ENCODE measurements at places on chromosomes 2 and 18. TPM values are rescaled to one million over a fixed set of nuclear protein-coding genes. Genes with fewer than 3 reads are reported as not detected.
A peak's percentile ranks its signal among the peaks of the same experiment; 100 is the strongest.

GRCh38 chr2:105903051-105903674, 158.5 kb downstream of the NCK2 start:
- DNase-seq: no peak

- no peak for DNase-seq
These were observed 20.4 kb upstream of the IMPA2 start for GRCh38 chr18:11960743-11961380.

GRCh38 chr2:20737505-20737904, 70.6 kb downstream of the GDF7 start:
- DNase-seq: no peak

GRCh38 chr2:231613331-231613662, 20.6 kb downstream of the TEX44 start:
- peak; percentile 36 for DNase-seq

DNA sequence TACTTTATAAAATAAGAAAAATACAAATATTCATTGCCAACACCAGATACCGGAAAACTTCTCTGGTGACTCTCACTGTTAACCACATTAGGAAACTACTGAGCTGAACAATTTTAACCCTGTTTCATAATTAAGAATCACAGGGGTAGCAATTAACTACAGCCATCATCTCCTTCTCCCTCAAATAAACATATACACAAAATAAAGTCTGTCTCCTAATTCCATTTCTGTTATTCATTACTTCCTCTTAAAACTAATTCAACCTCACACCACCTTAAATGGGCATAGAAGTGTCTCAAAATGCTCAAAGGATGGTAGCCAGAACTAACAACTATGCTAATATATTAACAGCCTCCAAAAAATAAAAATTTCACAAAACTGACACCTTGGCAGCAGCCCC, 60.7 kb downstream of the ACVR1 start:
- no peak for DNase-seq

- no peak for DNase-seq
These were observed 193.5 kb downstream of the PRKCE start for GRCh38 chr2:45844796-45845457.

DNA sequence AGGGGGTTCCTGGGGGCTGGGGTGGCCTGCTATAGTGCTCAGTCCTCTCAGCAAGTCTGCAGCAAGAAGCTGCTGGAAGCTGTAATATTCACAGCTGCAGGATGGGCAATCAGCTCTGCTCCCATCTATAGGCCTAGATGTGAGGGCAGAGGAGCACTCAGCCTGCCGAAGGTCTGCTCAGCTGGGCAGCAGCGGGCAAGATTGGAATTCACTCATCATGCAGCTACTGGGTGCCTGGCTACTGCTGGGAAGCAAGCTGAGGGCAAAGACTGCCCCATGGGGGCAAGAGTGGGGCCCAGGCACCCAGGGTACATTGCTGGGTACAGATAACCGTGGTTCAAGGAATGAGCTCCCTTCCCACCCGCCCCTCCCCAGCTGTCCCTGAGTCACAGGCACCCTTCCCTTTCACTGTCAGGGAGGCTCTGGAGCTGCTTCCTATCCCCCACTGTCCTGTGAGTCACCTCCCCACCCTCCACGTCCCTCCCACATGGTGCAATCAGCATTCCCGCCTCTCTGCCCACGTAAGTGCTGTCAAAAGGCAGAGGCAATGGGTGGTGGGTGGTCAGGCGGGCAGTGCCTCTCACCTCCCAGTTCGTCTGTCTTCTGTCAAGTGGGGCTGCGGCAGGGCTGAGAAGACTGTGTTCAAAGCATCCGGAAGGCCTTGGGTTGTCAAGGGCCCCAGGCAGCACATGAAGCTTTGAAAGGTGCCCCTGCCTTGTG, 169.2 kb downstream of the TRIM43 start:
- peak; percentile 62 for DNase-seq

DNA sequence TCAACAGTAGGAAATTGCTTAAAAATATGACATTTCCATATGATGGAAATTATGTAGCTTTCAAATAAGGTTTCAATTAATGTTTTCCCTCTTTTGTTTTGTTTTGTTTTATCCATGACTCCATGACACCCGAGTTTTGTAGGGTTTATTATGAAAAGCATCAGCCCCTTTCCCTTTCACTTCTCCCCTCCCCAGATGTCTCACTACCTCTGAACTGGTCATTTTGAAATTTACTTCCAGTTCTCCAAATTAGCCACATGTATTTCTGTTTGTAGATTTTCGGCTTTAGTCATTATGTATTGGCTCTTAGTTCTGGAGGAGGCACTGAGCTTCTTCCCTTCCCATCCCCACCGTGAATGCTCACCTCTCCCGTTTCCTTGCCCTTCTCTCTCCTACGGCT, 18.6 kb upstream of the VPS4B start:
- DNase-seq: no peak

DNA sequence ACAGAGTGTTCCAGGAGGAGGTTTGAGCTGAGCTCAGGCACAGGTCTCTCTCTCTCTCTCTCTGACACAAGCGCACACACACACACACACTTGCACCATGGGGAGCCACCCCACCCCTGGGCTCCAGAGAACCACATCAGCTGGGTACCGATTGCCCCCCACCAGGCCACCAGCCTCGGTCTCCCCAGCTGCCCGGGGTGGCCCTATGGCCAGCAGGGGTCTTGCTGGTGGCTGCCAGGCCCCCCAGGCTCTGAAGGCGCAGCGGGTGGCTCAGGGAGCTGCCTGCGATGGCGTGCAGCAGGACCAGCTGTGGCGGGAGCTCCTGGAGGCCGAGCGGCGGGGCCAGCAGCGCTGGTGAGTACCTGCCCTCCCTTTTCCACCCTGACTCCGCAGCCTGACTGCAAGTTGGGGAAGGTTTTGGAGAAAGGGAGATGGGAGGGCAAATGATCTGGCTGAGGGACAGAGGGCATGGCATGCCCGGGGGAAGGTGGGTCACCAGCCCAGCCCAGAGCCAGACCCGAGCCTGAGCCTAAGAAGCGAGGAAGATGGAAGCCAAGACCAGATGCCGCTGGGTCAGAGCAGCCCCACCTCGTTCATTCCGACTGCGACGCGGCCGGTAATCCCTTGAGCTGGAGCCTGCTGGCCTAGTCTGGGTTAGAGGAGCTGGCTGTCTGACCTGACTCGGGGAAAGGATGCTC, 21.9 kb upstream of the SLC66A3 start:
- no peak for DNase-seq

GRCh38 chr2:213021971-213022899, 129.2 kb downstream of the IKZF2 start:
- no peak for DNase-seq

DNA sequence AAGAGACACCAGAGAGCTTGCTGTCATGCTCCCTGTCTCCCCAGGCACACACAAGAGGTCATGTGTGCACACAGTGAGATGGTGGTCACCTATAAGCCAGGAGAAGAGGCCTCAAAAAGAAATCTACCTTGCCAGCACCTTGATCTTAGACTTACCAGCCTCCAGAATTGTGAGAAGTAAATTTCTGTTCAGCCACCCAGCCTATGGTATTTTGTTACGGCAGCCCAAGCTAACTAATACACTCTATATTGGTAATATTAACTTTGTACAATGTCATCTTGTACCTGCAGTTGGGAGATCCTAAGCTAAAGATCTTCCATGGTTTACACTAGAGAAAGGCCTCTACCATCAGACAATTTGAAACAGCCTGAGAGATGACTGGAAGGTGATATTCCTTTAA, 21.2 kb downstream of the RTN4 start:
- no peak for DNase-seq

DNA sequence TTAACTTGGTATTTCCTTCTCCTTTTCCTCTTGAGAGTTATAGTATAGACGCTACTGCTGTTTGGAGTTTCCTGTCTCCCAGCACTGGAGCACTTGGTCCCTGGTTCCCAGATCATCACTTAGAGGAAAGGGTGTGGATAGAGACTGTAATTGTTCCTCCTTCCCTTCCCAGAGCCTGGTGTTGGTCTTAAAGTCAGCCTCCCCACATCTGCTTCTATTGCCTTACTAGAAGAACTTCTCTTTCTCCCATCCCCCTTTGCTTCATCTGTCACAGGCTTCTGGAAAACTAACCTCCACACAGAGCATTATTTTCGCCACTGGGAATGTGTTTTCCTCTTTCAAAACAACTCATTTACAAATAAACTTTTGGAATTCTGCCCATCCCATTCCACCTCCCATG, 131.0 kb downstream of the CCDC85A start:
- no peak for DNase-seq

- no peak for DNase-seq
These were observed 873.8 kb upstream of the GCFC2 start for GRCh38 chr2:76584474-76584873.

DNA sequence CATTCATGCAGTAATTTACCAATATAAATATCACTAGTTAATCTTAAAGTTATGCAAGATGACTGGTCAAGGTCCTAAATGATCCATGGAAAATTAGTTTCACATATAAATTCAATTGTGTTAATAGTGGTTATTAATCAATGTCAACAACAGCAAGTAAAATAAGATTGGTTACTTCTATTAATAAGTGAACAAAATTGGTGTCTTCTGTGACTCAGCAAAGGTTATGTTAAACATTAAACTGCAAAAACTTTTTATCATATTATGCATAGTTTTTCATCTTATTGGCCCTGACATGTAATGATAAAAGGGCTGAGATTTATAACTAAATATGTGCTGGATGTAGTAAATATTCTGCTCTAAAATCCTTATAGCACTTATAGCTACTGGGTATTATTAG, 359.0 kb upstream of the UBE2E3 start:
- no peak for DNase-seq

DNA sequence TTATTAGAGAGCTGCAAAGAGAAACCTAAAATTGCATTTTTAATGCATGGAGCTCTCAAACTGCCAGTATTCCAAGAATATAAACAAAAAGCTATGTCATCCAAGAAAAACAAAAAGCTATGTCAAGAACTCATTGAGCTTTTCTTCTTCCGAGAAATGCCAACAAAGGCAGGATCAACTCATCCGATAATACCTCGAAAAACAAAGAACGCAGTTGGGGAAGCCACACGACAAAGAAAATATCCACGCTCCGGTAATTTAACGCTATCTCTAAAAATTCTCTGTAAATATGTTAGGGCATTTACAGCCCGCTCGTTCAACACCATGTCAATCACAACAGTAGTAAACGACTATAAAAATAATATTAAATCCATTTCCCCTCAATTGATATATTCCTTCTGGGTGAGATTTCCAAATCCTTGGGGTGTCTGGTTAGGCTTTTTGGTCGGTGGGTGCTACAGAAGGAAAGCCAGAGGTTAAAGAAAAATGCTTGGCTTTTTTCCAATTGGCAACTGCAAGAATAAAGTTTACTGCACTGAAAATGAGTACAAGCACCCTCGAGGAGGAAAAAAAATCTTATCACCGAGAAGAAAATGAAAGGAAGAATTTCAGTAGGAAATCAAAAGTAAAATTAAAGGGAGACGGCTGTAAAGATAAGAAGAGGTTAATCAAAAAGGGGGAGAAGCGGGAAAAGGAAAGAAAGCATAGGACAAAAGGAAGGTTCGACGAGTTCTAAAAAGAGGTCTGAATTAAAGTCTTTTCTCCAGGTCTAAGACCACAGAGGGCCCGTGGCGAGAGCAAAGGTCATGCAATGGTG, 856 bp downstream of the TIA1 start:
- DNase-seq: peak; percentile 47

DNA sequence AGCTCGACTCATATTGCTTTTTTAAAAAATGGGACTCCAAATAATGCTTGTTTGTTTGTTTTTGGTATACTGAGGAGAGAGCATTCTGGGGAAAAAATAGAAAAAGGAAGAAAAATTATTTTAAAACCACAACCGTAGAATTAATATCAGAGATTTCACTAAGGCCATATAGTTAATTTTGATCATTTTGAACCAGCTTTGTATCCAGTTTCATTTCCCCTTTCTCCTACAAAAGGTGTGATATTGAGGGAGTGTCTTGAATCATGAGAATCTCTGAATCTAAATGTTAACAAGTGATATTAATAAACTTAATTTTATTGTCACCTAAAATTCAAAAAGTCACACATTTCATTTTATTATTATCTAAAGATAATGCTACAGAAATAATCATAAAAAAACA, 198.5 kb upstream of the GALNT5 start:
- no peak for DNase-seq

GRCh38 chr18:55322178-55322735, 265.7 kb downstream of the TCF4 start:
- peak; percentile 96 for DNase-seq

- peak; percentile 79 for DNase-seq
These were observed 97.7 kb upstream of the SMAD7 start for GRCh38 chr18:49048396-49049020.

- DNase-seq: peak; percentile 25
These were observed at the start of gene FKBP1B for GRCh38 chr2:24049485-24050021. Gene FKBP1B, plus strand, starts transcription at chr2:24049741. Its CDS starts 109 bp downstream, at chr2:24049850.

GRCh38 chr2:111227716-111228141, 107.0 kb downstream of the BCL2L11 start:
- peak; percentile 68 for DNase-seq

- peak; percentile 77 for DNase-seq
These were observed 408.8 kb upstream of the UBE2E3 start for GRCh38 chr2:180571559-180571958.

DNA sequence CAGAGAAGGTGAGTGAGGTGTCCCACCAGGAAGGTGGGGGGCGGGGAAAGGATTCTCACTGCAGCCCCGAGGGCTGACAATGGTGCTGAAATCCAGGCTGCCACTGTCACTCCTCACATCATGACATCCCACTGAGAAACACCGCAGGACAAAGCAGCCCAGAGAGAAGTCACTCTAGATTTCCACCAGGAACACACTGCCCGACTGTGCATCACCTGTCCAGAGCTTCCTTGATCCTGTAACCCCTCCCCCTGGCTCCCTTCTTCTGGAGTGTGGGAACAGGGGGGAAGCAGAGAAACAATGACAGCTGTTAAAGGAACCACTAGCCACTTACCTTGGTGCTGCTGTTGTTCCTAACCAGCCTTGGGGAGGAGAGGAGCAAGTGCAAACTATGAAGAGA, 69.9 kb downstream of the MRO start:
- no peak for DNase-seq

The RAB17 gene
- 0.54 TPM for total RNA-seq

The SOX11 gene
- not detected for total RNA-seq

The TIGD1 gene
- 7.8 TPM for total RNA-seq

The SH3RF3 gene
- total RNA-seq: 8.4 TPM

The STPG4 gene
- total RNA-seq: not detected

The TTR gene
- not detected for total RNA-seq

The HOXD9 gene
- total RNA-seq: not detected

The CDH2 gene
- total RNA-seq: 64.1 TPM

The MROH2A gene
- total RNA-seq: under 0.01 TPM

The RAB27B gene
- 1.7 TPM for total RNA-seq

The EFR3B gene
- total RNA-seq: 1.1 TPM
